ENCODE measurements at places on chromosomes 1 and 21.

- no peaks in the 10 kb centered on the region for H3K36me3 ChIP-seq
- H3K27ac ChIP-seq: no peak overlapping the region
- peaks cover 7% of the 10 kb centered on the region for H3K27me3 ChIP-seq
- peak; percentile 17 for DNase-seq
- no peak overlapping the region for H3K4me3 ChIP-seq
Observed at GRCh38 chr1:209585672-209586071, 2.2 kb downstream of the CAMK1G start.

DNA sequence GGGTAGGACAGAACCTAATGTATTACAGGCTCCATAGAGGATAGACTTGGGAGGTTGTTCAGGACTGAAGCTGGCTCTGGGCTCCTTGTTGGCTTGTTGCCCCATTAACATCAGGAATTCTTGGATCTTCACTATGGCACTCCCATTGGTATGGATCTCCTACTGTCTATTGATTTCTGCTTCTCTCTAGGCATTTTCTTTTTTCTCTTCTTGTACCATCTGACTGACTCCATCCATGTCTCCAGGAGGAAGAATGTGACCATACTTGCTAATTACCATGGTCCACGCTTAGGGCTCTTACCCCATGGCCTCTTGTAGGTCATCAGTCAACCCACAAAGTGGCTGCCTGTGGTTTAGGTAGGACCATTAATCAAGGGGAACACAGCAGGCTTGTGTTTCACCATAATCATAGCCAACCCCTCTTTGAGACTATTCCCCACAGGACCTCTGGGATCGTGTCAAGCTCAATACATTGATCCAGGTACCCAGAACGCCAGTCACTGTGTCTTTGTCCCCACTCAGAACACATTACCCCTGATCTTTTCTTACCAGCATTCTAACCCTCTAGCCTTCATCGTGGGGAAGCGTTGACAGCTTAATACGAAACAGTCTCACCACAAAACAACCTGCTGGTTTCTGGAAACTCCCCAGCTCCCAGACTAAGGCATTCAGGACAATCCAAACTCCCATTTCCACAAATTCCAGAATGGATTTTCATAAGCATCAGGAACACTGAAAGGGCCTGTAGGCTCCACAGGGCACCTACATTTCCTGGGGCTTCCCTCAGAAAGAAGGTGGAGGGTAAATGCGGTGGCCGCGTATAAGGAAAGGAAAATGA, 97.1 kb downstream of the ETS2 start:
- H3K4me3 ChIP-seq: no peak overlapping the region
- DNase-seq: no peak
- peaks cover 2% of the 10 kb centered on the region for H3K4me1 ChIP-seq
- no peak overlapping the region for H3K27ac ChIP-seq

GRCh38 chr1:201672685-201673084, 133.8 kb downstream of the NAV1 start:
- DNase-seq: no peak
- H3K4me1 ChIP-seq: no peaks in the 10 kb centered on the region
- no peaks in the 10 kb centered on the region for H3K36me3 ChIP-seq
- peaks cover 1% of the 10 kb centered on the region for H3K27me3 ChIP-seq

DNA sequence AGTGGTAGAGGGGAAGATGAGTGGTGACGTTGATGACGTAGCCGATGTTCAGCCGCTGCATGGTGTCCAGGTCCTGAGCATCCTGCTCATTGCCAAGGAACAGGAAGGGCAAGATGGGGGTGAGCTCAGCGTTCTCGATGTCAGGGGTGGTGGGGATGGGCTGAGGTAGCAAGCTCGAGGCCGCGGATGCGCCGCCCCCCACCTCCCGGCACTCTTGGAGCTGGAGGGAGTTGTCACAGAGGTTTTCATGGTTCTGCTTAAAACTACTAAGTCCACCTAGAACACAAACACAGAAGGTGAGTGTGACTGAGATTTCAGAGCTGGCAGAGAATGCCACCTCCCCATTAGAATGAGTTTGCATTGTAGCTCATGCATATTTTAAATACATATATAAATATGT, 35.7 kb downstream of the DUSP10 start:
- H3K27ac ChIP-seq: no peak overlapping the region
- H3K27me3 ChIP-seq: no peaks in the 10 kb centered on the region
- H3K4me1 ChIP-seq: peaks cover 37% of the 10 kb centered on the region
- H3K36me3 ChIP-seq: peaks cover 44% of the 10 kb centered on the region
- no peak overlapping the region for H3K4me3 ChIP-seq

GRCh38 chr1:192632188-192632587, 3.8 kb upstream of the RGS13 start:
- H3K4me1 ChIP-seq: no peaks in the 10 kb centered on the region
- H3K27me3 ChIP-seq: peaks cover 6% of the 10 kb centered on the region
- H3K36me3 ChIP-seq: no peaks in the 10 kb centered on the region

DNA sequence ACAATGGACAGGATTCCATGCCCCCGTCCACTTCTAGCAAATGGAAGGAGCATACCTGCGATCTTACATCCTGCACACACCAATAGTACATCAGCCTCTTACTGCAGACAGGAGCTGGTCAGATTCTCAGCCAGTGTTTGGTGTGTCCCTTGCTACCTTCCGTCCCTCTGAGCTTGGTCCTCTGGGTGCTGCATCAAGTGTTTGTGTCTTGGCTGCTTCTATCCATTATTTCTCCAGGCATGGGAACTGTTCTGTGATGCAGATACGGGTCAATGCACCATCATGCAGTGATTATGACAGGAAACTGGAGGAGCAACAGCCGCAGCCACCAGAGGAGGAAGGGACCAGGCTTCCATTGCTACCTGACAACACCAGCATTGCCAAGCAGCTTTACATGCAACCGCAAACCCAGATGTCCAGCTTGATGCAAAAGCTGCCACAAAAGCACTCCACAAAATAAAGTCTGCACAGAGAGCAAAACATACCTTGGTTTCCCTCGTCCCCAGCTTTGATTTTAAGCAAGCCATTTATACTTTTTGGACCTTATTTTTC, 21.9 kb upstream of the OVAAL start:
- H3K36me3 ChIP-seq: no peaks in the 10 kb centered on the region
- peaks cover 2% of the 10 kb centered on the region for H3K27me3 ChIP-seq
- no peaks in the 10 kb centered on the region for H3K4me1 ChIP-seq
- H3K4me3 ChIP-seq: no peak overlapping the region

DNA sequence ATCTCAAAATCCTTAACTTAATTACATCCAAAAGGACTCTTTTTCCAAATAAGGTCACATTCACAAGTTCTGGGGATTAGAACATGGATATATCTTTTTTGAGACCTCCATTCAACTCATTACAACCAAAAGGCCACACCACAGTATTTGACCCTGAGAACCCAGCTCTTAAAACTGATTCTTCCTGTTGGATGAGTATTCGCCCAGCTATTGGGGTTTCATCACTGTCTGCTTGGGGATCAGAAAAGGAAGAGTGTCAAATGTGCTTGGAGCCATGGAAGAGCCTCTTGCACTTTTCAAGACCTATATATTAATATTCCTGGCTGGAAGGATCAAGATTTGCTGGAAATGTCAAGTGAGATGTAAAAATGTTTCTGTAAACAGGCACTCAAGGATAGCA, 5.4 kb upstream of the TINAGL1 start:
- peaks cover 4% of the 10 kb centered on the region for H3K27me3 ChIP-seq
- H3K4me3 ChIP-seq: no peak overlapping the region
- H3K27ac ChIP-seq: no peak overlapping the region
- no peaks in the 10 kb centered on the region for H3K4me1 ChIP-seq

GRCh38 chr1:21290546-21290944, 282 bp upstream of the ECE1 start:
- peaks cover 36% of the 10 kb centered on the region for H3K36me3 ChIP-seq
- peaks cover 63% of the 10 kb centered on the region for H3K4me1 ChIP-seq
- DNase-seq: peak; percentile 32
- H3K27me3 ChIP-seq: no peaks in the 10 kb centered on the region
- peak overlapping the region; percentile 88 for H3K4me3 ChIP-seq

DNA sequence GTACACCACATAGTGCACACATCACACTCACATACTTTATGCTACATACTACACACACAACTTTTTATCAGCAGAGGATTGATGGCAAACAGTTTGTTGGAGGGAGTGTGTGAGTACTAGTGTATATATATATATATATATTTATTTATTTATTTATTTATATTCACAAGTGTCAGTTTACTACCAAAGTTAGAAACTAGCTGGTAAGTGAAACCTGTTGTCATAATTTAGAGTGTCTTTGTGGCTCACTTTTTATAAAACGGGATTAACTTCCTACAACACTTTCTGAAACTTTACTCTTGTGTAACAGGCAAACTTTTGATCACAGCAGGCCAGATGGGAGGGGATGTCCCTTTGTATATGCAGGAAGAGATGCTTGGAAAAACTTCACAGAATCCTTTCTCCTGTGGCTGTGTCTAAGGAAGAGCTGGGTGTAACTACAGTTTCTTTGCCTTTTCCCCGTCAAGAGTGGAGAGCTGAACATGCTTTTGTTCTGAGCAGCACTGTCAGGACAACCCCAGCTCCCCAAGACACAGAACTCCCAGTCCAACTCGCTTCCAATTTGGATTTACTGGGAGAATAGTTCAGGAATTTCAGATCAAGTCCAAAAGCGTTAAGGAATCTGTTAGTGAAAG, 1.9 kb upstream of the SAMD13 start:
- no peaks in the 10 kb centered on the region for H3K36me3 ChIP-seq
- H3K4me3 ChIP-seq: peak overlapping the region; percentile 79
- peaks cover 41% of the 10 kb centered on the region for H3K4me1 ChIP-seq
- no peak for DNase-seq
- H3K27ac ChIP-seq: peak overlapping the region; percentile 86

GRCh38 chr1:89527750-89528381, 3.2 kb downstream of the LRRC8B start:
- no peak overlapping the region for H3K27ac ChIP-seq
- peaks cover 38% of the 10 kb centered on the region for H3K36me3 ChIP-seq
- H3K4me1 ChIP-seq: peaks cover 46% of the 10 kb centered on the region
- no peak overlapping the region for H3K4me3 ChIP-seq
- no peak for DNase-seq

GRCh38 chr1:87334351-87335174, 5.9 kb downstream of the LMO4 start:
- peak overlapping the region; percentile 94 for H3K27ac ChIP-seq
- H3K4me1 ChIP-seq: peaks cover 68% of the 10 kb centered on the region
- peak overlapping the region; percentile 87 for H3K4me3 ChIP-seq
- H3K27me3 ChIP-seq: peaks cover 2% of the 10 kb centered on the region
- H3K36me3 ChIP-seq: peaks cover 44% of the 10 kb centered on the region
- DNase-seq: peak; percentile 13

GRCh38 chr1:113861641-113862040, 9.9 kb downstream of the PTPN22 start:
- no peak overlapping the region for H3K4me3 ChIP-seq
- DNase-seq: no peak
- peaks cover 51% of the 10 kb centered on the region for H3K4me1 ChIP-seq
- H3K27me3 ChIP-seq: no peaks in the 10 kb centered on the region

- H3K36me3 ChIP-seq: no peaks in the 10 kb centered on the region
- no peak overlapping the region for H3K4me3 ChIP-seq
- H3K27ac ChIP-seq: no peak overlapping the region
- peaks cover 19% of the 10 kb centered on the region for H3K27me3 ChIP-seq
- peaks cover 6% of the 10 kb centered on the region for H3K4me1 ChIP-seq
Observed at GRCh38 chr1:16149702-16150488, 6.0 kb downstream of the EPHA2 start.

DNA sequence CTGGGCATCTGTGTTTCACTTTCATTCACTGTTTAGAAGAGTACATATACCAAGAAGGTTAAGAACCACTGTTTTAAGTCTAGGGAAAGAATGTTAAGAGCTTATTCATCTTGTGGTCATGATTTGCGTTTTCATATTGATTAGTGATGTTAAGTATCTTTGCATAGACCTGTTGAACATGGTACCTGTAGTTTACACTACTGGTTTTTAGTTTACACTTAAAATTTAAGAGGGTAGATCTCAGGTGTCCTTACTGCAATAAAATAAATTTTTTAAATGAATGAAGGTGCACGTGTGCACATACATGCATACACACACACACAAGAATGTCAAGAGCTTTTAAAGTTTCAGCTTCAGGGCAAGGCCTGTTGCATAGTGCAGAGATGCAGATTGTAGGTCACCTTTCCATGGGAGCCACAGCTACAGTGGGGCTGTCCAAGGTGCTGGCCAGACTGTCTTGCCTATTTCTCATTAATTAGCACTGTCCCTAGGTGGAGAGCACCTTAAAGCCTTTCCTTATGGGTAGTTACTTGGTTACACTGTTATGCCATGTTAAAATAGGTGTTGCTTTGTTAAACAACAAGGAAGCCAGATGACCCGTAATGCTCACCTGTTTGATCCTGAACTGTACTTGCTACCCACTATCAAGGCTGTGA, 543.0 kb upstream of the DAB1 start:
- H3K4me1 ChIP-seq: no peaks in the 10 kb centered on the region
- H3K27me3 ChIP-seq: peaks cover 2% of the 10 kb centered on the region
- no peak overlapping the region for H3K4me3 ChIP-seq
- H3K36me3 ChIP-seq: no peaks in the 10 kb centered on the region

GRCh38 chr1:227903614-227904501, 43.9 kb downstream of the WNT9A start:
- H3K27me3 ChIP-seq: no peaks in the 10 kb centered on the region
- H3K4me3 ChIP-seq: no peak overlapping the region
- no peak for DNase-seq
- H3K4me1 ChIP-seq: peaks cover 2% of the 10 kb centered on the region
- H3K36me3 ChIP-seq: no peaks in the 10 kb centered on the region

- no peak overlapping the region for H3K4me3 ChIP-seq
- H3K27ac ChIP-seq: no peak overlapping the region
- H3K27me3 ChIP-seq: no peaks in the 10 kb centered on the region
- no peaks in the 10 kb centered on the region for H3K4me1 ChIP-seq
- DNase-seq: no peak
Observed at GRCh38 chr21:16743317-16743716, 769.5 kb upstream of the CXADR start.

GRCh38 chr1:107142666-107143065, 1.8 kb downstream of the NTNG1 start:
- no peaks in the 10 kb centered on the region for H3K36me3 ChIP-seq
- H3K4me3 ChIP-seq: no peak overlapping the region
- H3K27me3 ChIP-seq: peaks cover 40% of the 10 kb centered on the region
- H3K27ac ChIP-seq: no peak overlapping the region
- DNase-seq: no peak

- peaks cover 4% of the 10 kb centered on the region for H3K4me1 ChIP-seq
- DNase-seq: peak; percentile 15
- H3K36me3 ChIP-seq: no peaks in the 10 kb centered on the region
- H3K4me3 ChIP-seq: peak overlapping the region; percentile 36
- H3K27ac ChIP-seq: no peak overlapping the region
Observed at GRCh38 chr21:16194095-16194787, 464.5 kb downstream of the USP25 start.

Measured in activated CD8-positive, alpha-beta T cell treated with anti-CD3 and anti-CD28 coated beads for 36 hours (primary cell).